ENCODE measurements at places on chromosomes 1 and 21.

DNA sequence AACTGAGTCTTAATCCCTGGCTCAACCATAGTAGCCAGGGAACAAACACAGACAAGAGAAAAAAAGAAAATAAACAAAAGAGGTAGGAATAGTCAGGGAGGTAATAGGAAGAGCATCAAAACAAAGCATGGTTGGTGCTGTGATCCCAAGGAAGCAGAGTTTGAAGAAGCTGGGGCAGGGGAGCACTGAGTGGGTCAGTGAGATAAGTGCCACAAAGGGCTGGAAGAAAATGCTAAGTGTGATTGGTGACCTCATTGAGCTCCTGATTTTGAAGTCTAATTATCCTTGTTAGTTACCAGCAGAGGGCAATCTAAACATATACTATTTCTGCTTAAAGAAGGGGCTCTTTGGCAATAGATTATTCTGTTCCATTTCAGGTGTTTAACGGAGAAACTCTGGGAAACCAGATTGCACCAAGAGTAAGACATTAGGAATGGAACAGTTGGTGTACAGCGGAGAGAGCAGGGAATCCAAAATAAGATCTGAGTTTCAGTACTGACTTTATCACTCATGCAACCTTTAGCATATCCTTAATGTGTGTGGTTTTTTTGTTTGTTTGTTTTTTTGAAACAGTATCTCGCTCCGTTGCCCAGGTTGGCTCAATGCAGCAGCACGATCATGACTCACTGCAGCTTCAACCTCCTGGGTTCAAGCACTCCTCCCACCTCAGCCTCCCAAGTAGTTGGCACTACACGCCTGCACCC lies 30.7 kb upstream of the KIAA1614 start:
- DNase-seq = no peak

GRCh38 chr1:178704833-178705232 lies 20.2 kb upstream of the RALGPS2 start:
- no peak for DNase-seq

DNA sequence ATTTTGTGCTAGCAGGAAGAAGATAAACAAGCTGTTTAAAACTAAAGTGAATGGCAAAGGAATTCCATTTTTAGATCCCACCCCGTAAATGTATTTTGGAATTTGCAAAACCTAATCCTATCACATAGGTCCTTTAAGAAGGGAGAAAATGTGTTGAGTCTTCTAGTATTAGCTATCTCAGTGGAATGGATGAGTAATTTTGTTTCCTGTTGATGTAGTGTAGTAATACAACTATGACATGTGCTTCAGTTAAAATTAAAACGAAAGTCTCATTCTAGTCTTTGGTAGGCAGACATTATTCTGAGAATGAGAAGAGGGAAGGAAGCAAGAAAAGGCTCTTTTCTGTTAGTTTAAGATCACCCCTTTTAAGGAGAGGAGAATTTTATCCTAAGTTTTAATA lies 265.9 kb upstream of the C1orf105 start:
- DNase-seq = no peak

- DNase-seq = no peak
Observed at GRCh38 chr1:59892841-59893811, 33.4 kb downstream of the CYP2J2 start.

GRCh38 chr21:45748593-45748992 lies 105.1 kb downstream of the PCBP3 start:
- no peak for DNase-seq

Measured in Peyer's patch (tissue), 4 donors.